Effector memory CD4-positive, alpha-beta T cell (primary cell): ENCODE measurements at places on chromosomes 4 and X.
A peak's percentile ranks its signal among the peaks of the same experiment; 100 is the strongest.

GRCh38 chr4:156594624-156595023 lies 377.0 kb downstream of the PDGFC start:
- no peak for DNase-seq

GRCh38 chr4:83250687-83251446 lies 33.7 kb downstream of the COQ2 start:
- no peak for DNase-seq

- peak; percentile 32 for DNase-seq
Observed at GRCh38 chrX:23756165-23756564, 13.1 kb upstream of the ACOT9 start.

- DNase-seq = no peak
Observed at GRCh38 chrX:19156186-19156585, 33.9 kb upstream of the ADGRG2 start.
